ENCODE measurements at places on chromosomes 3 and 15. TPM values are rescaled to one million over a fixed set of nuclear protein-coding genes. Genes with fewer than 3 reads are reported as not detected.

The RPP25 gene
- 5.8 TPM for total RNA-seq

The SEMA6D gene
- 9.0 TPM for total RNA-seq

The ALG1L2 gene
- total RNA-seq = 3.6 TPM

The KLHL40 gene
- total RNA-seq = not detected

The LSAMP gene
- 7.8 TPM for total RNA-seq

The ACAP2 gene
- total RNA-seq = 70.3 TPM

The CHRD gene
- total RNA-seq = 46.5 TPM

The CLRN1 gene
- total RNA-seq = not detected

The VILL gene
- 3.9 TPM for total RNA-seq

The ZDHHC23 gene
- total RNA-seq = 12.7 TPM

DNA sequence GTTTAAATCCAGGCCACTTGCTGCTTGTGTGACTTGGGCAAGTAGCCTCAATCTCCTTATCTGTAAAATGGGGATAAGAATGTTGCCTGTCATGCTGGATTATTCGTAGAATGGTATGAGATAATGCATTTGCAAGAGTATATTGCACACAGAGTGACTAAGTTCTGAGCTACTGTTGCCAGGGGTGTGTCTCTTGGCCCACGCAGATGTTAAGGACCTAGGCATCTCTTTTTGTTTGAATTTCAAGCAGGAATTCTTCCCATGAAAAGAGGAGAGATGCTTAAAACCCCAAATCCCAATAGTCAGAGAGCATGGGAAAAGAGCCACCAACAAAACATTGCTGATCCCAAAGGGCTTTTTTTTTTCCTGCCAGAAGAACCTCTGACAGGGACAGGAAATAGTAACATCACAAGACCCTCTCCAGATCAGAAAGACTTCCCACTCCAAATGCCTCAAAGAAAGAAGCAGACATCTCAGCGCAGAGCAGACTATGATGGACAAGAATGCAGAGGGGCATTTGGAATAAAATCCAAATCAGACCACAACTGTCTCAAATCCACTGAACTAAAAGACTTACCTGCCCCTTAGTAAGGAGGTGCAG is 90.5 kb downstream of the MRPL46 start:
- no peak for DNase-seq

DNA sequence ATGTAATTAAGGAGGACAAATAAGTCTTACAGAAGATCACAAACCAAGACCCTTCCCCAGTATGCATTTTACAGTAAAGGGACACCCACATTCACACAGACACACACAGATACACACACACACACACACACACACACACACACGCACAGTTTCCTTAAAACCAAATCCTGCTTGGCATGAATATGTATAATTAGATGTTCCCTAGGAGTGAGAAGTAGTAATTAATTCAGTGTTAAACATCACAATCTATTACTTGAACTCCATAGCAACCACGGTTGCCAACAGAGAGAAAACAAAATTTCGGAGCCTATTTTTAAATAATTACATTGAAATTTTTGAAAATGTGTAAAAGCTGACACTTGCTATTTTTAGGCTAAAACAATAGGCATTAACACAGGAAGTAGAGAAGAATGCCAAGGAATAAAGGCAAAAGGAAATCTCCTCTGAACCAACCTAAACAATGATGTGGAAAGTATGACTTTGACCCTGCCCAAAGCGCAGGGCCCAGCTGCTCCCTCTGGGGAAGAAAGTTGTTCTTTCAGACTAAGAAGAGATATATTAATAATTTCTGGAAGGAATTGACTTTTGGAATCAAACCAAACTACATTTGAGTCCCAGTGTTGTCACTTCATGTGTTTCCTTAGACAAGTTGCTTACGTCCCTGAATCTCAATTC is 215.3 kb downstream of the CPNE4 start:
- DNase-seq = no peak

DNA sequence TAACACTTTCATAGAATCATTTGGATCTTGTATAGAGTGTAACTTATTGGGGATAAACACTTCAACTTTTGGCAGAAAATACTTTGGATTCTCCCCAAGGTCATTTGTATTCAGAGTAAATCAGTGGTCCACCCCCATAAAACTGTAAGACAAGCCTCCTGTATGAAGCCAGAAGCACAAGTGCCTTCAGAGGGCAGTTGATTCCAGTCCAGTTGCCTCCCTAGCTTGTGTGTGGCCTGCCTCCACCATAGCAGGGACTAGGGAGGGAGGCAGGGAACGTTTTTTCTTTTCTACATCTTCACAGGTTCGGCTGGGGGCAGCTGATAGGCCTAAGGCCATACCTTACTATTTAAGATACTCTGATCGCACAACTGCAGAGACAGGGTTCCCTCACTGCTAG is 11.6 kb downstream of the GORASP1 start:
- DNase-seq = no peak

- no peak for DNase-seq
Measured at GRCh38 chr3:48202632-48203031, 14.4 kb upstream of the CDC25A start.

- no peak for DNase-seq
Measured at GRCh38 chr15:36371509-36371908, 207.9 kb upstream of the CDIN1 start.

DNA sequence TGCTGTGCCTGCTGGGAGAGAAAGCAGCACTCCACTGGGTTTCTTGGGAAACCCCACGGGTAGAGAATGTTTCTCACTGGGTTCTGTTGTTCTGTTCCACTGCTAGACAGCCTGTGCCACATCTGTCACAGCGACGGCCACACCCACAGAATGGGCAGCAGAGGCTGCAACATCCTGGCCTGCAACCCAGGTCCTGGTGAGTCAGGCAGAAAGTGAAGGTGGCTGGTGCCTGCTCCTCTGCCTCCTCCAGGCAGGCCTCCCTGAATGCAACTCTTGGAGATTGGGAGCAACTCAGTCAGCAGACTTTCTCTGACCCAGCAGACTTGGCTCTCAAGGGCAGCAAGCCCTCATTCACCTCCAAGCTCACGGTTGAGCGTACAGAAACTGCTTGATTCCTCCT is 13.0 kb downstream of the C3orf18 start:
- no peak for DNase-seq

GRCh38 chr3:88112289-88112688 is 37.5 kb upstream of the C3orf38 start:
- DNase-seq = no peak

DNA sequence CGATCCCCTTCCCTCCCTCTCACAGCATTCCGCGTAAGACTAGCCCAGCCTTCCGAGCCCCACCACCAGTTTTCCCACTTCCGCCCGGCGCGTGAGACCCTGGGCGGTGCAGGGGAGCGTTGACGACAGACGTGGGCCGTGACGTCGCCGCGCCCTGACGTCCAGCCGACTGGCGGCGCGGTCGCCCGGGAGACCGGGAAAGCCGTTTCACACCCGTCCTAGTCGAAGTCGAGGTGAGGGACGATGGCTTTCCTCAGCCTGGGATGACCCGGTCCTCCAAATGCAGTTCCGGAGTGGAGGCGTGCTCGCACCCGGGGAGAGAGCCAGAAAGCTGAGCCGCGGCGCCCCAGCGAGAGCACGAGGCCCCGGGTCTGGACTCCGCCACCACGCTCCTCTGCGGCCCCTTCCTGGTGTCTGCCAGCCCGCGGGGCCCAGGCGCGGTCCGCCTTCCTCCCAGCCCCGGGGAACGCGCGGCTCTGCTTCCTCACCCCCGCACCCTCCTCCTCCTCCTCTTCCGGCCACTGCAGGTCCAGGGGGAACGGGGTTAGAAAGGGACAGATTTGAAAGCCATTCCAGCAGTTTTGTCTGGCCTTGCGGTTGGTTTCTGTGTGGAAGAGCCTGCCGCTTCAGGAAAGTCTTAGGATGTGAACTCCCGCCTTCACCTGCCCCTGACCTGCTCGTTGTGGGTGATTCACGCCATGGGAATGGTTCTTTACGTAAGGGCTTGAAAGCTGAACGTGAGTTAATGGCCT is at the start of gene LEKR1:
TSS of gene LEKR1 (plus strand) at position 210 of the 752 bp plus-strand sequence. CDS start 2,977 bp downstream, outside the sequence.
- peak; percentile 91 for DNase-seq

DNA sequence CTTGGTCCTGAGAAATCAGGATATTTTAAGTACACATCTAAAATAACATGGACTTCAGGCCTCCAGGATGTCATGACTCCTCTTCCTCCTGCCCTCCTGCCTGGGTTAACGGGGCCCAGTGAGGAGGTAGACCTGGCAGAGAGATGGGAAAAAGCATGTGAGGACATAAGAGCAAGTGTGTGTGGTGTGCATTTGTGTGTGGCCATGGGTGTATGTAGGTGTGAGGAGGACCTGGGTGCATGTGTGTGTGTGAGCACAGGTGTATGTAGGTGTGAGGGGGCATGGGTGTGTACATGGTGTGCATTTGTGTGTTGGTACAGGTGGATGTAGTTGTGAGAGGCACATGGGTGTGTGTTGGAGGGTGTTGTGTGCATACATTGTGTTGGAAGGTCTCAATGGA is 105.4 kb downstream of the EPHB1 start:
- no peak for DNase-seq

DNA sequence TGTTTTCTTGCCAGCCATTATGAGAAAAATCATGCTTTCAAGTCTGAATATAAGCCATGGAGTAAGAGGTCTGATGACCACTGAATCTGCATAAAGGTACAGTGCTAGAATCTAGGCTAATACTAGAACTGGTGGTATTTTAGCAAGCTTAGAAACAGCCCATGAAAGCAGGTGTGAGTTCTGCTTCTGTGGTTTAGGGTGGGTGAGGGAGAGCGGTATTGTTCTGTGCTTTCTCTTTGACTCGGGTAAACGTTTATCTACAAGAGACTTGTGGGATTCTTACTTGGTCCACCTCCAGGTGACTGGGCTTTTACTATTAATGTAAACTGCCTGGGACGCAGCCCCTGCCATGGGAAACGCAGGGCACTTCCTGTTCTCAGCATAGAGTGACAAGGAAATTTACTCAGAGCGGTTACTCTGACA is 55.2 kb downstream of the PGPEP1L start:
- DNase-seq = no peak

GRCh38 chr3:15974647-15975046 is 176.9 kb upstream of the ANKRD28 start:
- DNase-seq = no peak

- no peak for DNase-seq
Measured at GRCh38 chr3:187973977-187974870, 179.7 kb upstream of the LPP start.

DNA sequence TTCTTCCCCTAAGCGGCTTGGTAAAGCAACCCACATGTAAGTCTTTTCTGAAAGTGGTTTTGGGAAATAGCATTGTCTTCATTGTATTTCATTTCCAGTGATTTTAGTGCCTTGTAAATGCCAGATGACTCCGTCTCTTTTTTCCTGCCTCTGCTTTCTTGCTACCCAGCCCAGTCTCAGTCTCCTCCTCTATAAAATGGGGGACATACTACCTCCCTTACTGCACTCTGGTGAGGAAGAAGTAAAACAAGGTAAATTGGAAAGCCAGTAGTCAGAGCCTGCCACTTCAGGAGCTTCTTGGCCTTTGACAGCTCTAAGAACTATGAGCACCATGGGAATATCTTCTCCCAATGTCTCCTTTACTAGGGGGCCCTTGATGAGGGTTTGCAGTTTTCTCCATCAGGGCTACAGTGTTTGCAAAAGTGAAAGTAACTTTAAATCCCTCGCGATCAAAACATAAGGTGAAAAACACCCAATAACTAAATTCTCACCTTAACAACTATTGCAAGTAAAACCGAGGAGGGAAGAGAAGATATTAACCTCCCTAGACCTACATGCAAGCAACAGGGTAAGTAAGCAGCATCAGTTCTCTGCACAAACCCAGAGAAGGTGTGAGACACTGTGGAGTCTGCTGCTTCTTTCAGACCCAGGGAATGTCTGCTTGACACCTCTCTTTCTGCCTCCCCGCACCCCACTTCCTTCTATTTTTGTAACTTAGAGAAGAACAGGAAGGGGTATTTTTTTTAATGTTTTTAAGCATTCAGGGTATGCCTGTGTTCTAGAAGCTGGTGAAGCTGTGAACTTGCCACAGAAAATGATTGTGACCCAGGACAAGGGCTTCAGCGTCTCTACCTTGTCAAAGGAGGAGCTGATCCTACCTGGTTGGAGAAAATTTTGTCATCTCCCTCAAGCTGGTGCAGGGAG is 159.1 kb upstream of the EOMES start:
- DNase-seq = no peak

DNA sequence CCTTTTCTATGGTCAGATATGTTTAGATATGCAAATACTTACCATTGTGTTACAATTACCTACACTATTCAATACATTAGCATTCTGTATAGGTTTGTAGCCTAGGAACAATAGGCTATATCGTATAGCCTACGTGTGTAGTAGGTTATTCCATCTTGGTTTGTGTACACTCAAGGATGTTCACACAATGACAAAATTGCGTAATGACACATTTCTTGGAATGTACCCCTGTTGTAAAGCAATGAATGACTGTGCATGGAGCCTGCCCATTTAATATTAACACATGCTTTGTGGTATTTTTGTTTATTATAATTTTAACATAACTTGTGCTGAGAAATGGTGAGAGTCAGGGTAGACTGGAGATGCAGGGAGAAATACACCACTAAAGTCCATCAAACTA is 154.9 kb downstream of the LEKR1 start:
- DNase-seq = no peak

GRCh38 chr3:146493221-146493620 is 23.9 kb upstream of the PLSCR2 start:
- DNase-seq = no peak

- no peak for DNase-seq
Measured at GRCh38 chr3:54986294-54986693, 58.4 kb upstream of the LRTM1 start.

- DNase-seq = no peak
Measured at GRCh38 chr3:116191409-116191808, 253.9 kb downstream of the LSAMP start.

DNA sequence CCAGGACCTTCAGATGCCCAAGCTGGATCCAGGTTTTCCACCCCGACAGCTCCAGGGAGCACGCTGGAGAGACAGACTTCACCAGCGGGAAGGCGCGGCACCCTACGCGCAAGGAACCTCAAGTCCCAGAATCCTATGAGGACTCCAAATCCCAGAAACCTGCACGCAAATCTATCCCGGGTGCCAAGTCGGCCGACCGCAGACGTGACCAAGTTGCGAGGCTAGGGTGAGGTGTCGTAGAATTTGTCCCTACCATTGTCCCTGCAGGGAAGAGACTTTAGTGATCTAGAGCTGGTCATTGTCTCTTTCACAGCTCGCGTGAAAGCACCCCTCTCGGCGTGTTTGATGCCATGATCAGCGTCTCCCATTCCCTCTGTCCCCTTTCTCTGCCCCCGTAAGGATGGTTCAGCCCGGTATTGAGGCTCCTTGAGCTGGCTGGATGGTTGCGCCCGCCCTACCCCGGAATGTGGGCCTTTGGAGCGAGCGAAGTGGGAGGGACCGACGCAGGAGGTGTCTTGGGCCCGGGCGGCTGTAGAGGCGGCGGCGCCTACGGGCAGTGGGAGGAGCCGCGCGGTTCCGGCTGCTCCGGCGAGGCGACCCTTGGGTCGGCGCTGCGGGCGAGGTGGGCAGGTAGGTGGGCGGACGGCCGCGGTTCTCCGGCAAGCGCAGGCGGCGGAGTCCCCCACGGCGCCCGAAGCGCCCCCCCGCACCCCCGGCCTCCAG is at the start of gene PRKCI:
TSS of gene PRKCI (plus strand) at position 501 of the 723 bp plus-strand sequence. CDS start 246 bp downstream, outside the sequence.
- peak; percentile 98 for DNase-seq

- DNase-seq = no peak
Measured at GRCh38 chr3:121295452-121295851, 250.3 kb downstream of the POLQ start.

All from aorta (tissue), 5 donors.